ENCODE measurements at places on chromosomes 6 and 20.

DNA sequence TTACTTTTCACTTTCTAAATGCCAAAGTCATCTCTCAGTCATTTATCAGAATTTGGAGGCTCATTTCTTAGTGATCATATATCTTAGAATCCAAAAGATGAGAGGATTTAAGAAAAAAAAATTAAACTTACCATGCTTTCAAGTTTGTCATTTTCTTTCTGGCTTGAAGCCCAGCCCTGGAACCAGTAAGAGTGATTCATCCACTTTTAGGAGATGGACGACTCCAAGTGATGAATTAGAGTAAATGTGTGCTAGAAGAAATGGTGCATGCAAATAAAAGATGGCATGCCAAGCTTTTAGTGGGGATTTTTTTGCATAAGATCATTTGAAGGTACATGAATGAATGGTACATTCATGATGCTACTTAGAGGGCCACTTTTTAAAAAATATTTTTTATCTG is 20.1 kb downstream of the PLCB1 start:
- no peak for DNase-seq

- DNase-seq, result no peak
Observed at GRCh38 chr20:53395188-53395923, 198.3 kb downstream of the ZNF217 start.

- no peak for DNase-seq
Observed at GRCh38 chr6:113403966-113404595, 453.1 kb upstream of the MARCKS start.

DNA sequence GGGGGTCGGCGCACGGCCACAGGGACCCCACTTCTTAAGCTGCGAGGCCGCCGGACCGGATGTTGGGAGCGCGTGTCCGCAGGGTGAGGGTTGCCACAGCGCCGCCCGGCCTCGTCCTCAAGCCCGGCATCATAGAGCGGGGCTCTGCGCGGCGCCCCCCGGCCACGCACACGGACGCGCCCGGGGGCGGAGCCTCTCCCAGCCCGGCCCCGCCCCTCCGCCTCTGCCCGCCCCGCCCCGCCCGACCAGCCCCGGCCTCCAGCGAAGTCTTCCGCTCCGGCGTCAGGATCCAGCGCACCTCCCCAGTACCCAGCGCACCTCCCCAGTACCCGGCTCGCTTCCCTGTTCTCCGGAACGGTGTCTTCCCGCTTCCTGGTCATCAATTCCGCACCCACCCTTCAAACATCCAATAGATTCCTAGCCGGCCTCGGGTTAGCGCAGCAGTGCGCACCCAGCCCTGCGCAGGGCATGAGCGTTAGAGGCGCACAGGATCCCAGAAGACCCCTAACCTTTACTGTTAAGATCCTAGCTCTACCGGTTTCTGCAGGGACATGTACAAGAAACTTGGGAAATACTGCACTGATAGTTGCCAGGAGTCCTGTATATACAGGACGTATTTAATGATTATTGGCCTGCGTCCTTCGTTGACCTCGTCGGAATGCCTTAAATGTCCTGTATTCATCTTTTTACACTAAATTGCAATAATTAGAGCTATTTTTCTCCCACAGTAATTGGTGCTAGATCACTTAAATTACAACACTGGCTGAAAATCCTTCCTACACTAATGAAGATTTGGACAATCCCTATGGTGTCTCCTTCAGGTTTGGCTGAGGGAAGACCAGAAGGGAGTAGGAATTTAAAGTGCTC is 535 bp upstream of the DNAAF9 start:
- DNase-seq, result peak; percentile 86

DNA sequence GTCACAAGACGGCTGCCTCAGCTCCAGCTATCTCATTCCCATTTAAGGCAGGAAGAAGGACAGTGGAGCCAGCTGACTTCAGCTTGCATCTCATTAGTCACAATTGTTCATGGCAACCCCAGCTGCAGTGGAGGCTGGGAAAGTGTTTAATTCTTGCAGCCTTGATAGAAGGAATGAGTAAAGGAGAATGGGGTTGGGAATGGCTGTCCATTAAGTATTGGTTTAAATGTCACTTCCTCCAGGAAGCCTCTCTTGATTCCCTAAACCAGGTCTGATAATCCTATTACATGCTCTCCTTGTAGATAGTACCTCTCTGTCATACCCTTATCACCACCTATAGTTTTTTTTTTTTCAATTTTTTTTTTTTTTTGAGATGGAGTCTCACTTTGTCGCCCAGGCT is 166.4 kb downstream of the TFAP2C start:
- DNase-seq, result no peak

DNA sequence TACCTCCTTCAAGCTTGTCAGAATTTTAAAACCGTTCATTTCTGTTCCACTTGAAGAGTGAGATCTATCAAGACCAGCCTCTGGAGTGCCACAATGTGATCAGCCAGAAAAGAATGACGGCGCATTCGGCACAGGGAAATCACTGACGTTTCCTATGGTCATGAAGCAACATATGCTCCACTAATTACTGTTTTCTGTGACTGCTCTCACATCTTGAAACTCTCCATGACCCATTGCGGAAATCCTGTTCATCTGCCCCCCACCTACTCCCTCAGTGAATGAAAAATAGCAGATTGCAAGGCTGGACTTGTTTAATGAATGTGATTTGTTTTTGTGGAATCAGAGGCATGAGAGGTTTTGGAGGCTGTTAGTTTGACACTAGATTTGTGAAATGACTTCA is 53.2 kb downstream of the SAMD5 start:
- DNase-seq, result no peak

DNA sequence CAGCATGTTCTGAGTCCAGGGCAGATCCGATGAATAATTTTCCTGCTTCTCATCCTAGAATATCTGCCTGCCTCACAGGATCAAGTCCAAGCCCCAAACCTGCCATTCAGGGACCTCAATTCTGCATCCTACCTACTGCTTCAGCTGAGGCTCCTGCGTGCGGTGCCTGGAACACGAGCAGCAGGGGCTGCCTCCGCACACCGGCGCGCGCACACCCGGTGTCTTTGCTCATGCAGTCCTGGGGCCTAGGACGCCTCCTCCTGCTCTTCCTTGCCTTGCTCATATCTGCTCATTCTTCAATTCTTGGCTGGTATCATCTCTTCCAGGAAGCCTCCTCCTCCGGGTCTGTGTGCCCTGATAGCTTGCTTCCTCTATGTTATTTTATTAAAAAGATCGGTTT is 81.1 kb upstream of the AGPAT4 start:
- DNase-seq, result no peak

DNA sequence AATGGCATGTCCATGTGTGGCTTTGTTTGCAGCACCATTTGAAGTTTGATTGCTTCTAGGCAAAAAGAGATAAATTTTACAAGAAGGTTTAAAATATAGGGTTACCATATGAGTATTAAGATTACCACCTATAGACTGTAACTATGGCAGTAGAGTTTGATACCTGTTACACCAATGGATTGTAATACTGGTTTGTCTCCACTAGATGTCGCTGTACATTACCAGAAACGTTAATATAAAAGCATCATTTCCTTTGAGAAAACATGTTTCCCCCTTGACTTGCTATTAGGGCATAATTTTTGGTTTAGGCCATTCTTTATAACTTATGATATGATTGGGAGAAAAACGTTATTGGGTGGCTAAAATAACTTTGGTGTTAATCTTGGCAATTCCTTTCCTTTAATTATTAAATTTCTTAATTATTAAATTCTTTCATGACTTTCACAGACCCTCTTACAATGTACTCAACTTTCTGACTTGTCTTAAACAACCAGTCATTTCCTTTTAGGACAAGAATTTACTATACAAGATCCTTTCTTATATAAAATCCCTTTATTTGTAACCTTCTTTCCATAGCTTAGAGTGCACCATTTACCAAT is 42.8 kb downstream of the HLA-DPB1 start:
- no peak for DNase-seq

- DNase-seq, result no peak
Observed at GRCh38 chr20:8425016-8425415, 292.9 kb downstream of the PLCB1 start.

DNA sequence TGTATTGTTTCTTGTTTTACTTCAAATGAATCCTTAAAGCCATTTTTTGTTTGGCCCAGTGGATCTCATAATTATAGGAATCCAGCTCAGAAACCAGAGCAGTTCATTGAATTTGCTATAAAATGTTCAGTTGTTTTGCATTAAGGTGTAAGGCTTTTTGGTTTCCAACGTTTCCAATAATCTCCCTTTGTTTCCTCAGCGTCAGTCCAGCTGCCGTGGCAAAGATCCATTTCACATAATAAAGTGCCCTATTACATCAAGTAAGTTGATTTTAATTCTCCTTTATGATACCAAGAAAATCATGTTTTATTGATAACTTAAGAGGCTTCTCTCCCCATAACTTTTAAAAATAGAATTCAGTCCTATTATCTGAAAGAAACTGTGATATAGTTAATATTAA is 472.6 kb downstream of the UTRN start:
- DNase-seq, result no peak

- DNase-seq, result no peak
Observed at GRCh38 chr6:113073611-113074191, 726.6 kb downstream of the RFPL4B start.

GRCh38 chr20:535958-536357 is 7.6 kb downstream of the CSNK2A1 start:
- DNase-seq, result no peak

DNA sequence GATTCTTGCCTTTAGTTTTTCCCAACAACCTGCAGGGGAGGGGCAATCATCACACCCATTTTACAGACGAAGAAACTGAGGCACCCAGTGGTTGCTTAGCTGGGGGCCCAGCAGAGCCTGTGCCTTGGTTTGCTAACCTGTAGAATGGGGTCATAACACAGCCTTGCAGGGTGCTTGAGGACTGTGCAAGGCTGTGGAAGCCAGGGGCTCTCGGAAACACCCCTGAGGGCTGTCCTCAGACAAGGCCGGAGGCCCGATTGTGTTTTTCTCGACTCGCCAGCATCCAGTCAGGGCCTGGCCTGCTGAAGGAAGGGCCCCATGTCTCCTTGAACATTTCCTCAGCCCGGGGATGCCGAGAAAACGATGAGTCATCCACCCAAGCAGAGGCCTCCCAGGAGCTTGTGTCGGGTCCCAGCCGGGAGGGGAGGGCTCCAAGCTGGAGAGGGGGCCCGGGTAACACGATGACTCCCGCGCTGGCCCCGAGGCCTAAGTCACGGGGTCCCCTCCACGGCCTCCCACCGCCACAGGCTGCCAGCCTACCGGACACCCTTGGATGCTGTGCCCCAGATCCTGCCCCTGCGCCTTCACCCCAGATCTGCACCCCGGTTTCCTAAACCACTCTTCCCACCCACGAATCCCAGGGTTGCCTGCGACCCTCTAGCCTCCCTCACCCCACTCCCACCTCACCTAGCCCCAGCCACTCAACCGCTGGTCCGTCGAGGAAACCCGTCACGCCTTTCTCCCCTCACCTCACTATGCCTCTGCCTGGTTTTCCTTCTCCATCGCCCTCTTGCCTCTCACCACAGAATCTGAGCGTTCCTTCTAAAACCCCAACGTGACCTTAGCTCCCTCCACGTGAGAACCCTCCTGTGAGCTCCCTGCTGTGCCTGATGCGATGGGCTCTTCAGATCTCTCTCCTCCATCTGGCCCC is 10.6 kb downstream of the NOL4L start:
- no peak for DNase-seq

GRCh38 chr20:13718171-13718570 is 66.5 kb downstream of the ESF1 start:
- no peak for DNase-seq

GRCh38 chr6:143034689-143035334 is 25.9 kb upstream of the AIG1 start:
- DNase-seq, result no peak

DNA sequence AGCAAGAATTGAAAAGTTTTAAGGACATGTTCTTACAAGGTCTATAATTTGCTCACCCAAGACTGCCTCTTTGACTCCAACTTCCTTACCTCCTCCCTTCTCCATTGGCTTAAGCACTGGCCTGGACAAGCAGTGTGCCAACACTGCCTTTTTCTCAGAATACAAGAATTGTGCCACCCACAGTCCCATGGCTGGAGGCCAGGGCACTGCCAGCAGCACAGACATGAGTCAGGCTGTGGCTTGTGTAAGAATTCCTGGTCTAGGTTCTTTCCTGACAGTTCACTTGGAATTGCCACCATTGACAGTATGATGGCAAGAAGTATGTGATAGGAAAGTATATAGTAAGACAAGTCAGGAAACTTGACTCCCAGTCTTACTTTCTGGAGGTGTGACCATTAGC is 202.7 kb upstream of the MARCKS start:
- peak; percentile 95 for DNase-seq

GRCh38 chr20:19974630-19975435 is 42.3 kb upstream of the NAA20 start:
- DNase-seq, result peak; percentile 97

GRCh38 chr6:145508107-145508506 is 227.2 kb downstream of the EPM2A start:
- no peak for DNase-seq

GRCh38 chr6:92763274-92763584 is 656.1 kb downstream of the EPHA7 start:
- DNase-seq, result no peak

GRCh38 chr20:4574356-4574690 is 147.4 kb upstream of the PRND start:
- no peak for DNase-seq

GRCh38 chr20:23520185-23520584 is 29.3 kb downstream of the CST8 start:
- DNase-seq, result no peak

GRCh38 chr6:103908898-103909297 is 950.8 kb downstream of the HACE1 start:
- DNase-seq, result no peak

DNA sequence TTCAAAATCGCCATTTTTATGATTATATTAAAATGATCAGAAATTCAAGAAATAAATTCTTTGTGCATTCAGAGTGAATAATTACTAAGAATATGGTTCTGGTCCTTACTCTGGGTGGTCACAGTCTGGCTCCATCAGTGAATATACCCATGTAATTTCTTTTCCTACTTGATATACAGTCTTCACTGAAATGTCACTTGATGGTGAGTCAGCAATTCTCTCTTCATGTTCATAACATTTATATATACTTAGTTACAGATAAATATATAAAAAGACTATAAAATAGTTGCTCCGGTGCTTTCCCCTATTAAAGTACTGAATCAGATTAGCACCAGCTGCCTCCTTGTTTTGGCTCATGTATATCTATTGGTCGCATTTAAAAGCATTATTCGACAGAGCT is 56.4 kb upstream of the MTRF1L start:
- no peak for DNase-seq
